ENCODE measurements at places on chromosomes 7 and 10.
A peak's percentile ranks its signal among the peaks of the same experiment; 100 is the strongest.

DNA sequence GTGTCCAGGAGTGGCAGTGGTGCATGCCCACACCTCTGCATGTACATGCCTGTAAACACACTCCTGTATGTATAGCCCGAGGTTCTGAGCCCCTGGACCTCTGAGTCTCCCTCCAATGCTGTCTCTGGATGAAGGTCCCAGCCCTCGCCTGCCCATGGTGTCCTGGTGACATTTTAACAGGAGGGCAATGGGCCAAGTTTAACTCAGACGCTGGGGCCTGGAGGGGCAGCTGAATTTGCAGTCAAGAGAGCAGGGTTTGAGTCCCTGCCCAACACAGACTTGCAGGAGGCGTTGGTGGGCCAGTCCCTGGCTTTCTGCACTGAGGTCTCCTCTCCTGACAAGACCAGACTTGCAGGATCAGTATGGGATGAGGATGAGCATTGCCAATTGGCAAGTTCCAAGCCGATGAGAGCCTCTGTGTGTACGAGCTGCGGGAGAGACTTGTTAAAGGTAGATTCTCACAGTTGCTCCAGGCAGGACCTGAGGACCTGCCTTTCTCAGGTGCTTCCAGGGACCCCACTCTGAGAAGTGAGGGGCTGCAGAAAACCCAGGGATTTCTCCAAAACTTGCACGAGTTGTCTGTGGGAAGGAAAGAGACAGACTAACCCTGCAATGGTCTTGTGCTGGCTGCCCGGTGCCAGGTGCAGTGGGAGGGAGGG, 141.9 kb downstream of the ELFN1 start:
- ATAC-seq, result no peak

GRCh38 chr10:71045204-71045809, 156.9 kb upstream of the PCBD1 start:
- ATAC-seq, result no peak

GRCh38 chr10:69865450-69865849, 63.7 kb downstream of the COL13A1 start:
- no peak for ATAC-seq

DNA sequence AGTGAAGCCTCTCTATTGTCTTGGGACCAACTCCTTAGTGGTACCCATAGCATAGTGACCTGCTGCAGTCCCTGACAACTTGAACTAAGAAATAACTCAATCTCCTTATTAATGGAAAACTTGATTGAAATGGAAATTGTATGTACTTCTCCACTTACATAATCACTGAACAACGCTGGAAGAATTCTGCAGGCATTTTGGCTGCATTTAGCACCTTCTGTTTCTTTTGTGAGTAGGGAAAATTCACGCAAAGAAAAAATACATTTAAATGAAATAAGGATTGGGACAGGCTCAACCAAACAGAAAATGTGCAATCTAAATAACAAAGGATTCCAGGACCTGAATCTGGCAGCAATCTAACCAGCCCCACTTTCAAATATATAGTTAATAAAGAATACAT, 126.9 kb upstream of the GHITM start:
- ATAC-seq, result no peak

GRCh38 chr10:96626795-96627194, 40.0 kb upstream of the TM9SF3 start:
- ATAC-seq, result no peak

- no peak for ATAC-seq
These were observed 154.2 kb downstream of the GFRA1 start for GRCh38 chr10:116118847-116119246.

DNA sequence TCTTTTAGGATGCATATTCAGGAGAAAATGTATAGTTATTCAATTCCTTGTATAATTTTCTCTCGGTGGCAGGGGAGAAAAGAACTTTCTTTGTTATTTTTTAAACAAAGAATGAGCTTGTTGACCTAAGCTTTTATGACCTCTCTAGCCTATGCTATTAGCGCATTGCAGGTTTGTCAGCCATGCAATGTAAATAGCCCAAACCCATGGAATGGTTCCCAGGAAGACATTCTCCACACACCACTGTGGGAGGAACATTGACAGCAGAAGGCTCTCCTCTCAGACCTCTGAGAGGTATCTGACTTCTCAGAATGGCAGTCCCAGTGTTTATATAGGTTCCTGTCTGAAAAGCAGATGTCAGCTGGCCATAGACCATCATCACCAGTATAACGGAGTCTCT, 19.6 kb upstream of the AGBL3 start:
- no peak for ATAC-seq

DNA sequence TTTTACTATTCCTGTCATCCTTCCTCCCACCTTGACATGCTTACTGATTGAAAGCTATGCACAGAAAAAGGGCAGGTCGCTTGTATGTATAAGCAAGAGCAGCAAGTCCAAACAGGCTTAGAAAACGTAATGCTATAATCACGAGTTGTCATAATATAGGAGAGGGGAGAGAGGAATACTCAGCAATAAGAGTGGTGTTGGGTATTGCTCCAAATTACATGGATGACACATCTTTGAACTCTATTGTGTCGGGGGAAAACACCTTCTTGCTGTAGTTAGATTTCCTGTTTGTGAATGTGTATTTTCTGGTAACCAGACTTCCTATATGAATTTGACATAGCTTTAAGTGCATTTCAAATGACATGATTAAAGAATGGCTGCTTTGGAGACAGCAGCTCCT, 7.5 kb downstream of the MET start:
- peak; percentile 87 for ATAC-seq

DNA sequence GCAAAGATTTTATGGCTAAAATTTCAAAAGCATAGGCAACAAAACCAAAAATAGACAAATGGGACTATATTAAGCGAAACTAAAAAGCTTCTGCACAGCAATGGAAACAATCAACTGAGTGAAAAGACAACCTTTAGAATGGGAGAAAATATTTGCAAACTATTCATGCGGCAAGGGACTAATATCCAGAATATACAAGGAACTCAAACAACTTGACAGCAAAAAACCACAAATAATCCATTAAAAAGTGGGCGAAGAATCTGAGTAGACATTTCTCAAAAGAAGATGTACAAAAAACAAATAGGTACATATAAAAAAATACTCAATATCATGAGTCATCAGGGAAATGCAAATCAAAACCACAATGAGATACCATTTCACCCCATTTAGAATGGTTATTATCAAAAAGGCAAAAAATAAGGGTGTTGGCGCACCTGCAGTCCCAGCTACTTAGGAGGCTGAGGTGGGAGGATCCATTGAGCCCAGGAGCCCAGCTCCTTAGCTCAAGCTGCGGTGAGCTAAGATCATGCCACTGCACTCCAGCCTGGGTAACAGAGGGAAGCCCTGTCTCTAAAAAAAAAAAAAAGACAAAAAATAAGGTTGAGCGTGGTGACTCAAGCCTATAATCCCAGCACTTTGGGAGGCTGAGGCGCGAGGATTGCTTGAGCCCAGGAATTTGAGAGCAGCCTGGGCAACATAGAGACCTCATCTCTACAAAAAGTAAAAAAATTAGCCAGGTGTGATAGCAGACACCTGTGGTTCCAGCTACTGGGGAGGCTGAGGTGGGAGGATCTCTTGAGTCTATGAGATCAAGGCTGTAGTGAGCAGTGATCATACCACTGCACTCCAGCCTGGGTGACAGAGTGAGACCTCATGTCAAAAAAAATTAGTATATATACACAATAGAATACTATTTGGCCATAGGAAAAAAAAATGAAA, 4.2 kb upstream of the CCM2 start:
- ATAC-seq, result no peak

DNA sequence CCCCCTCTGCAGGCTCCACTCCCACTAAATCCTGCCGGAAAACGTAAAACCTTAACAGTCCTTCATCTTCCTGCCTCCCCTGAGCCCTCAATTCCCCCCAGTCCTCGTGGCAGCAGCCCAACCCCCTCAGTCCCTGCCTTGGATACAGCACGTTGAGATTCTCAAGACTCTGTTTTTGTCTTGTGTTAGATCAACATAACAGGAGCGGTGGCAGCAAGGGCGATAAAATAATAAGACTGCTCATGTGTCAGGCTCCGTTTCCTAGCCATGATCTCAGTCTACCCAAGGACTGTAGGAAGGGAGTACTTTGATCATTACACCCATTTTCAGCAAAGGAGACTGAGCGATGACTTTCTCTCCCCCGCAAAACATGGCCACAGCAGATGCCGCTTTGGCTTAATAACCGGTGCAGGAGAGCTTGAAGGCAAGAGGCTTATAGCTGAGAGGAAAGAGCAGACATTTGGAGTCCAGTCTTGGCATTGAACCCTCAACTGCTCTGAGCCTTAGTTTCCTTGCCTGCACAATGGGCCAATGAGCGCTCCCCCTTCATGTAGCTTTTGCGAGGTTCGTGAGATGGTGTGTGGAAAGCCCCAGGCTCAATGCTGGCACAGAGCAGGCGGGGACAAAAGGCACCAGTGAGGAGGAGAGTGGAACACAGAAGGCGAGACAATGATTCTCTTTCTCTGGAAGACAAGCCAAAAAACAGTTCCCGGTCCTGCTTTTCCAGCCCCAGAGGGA, 42.1 kb upstream of the PCBD1 start:
- no peak for ATAC-seq

DNA sequence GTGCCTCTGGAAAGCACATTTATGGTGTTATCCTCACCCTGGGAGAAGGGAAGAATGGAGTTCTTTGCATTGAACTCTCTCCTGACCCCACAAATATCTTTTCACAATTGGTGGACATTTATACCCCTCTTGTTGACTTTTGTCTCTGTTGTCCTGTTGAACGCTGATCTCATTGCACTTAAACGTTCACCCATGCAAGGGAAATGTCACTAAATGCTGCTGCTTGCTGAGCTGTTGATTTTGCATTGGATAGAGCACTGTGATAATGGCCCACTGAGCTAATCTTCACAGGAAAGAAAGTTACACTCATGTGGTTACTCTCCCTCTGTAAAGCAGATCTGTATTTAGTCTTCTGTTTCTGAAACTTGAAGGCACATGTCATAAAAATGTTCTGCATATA, 133.4 kb downstream of the FZD1 start:
- no peak for ATAC-seq

GRCh38 chr10:4902571-4903011, 60.6 kb upstream of the AKR1C1 start:
- ATAC-seq, result peak; percentile 91

DNA sequence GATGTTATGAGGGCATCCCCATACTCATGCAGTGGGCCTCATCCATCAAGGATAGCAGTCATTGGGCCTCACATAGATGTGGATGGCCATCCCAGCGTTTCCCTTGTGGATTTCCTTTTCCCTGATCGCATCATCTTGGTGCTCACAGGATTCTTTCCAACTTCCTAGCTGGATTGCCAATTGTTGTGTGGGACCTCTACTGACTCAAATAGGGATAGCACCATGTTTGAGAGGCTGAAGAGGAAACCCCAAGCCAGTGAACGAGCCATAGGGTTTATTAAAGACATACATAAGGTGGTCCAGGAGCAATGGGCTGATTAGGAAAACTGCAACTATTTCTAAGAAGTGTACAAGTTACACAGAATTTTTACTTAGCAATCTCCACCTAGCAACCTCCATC, 21.8 kb downstream of the ASZ1 start:
- no peak for ATAC-seq

- no peak for ATAC-seq
These were observed 37.1 kb downstream of the STEAP4 start for GRCh38 chr7:88269586-88269985.

DNA sequence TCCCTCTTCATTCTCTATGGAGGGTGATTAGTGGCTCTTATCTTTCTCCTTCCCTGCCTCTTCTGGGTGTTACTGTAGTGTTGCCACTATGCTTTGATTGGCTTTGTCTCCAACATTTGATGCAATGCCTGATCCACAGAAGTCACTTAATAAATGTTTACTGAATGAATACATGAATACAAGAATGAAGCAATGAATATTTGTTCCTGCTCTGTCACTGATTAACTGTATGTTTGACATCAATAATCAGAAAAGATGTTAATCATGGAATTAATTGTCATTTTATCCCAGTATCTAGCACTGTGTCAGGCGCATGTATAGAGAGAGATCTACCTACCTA, 4.3 kb downstream of the ANK3 start:
- no peak for ATAC-seq

DNA sequence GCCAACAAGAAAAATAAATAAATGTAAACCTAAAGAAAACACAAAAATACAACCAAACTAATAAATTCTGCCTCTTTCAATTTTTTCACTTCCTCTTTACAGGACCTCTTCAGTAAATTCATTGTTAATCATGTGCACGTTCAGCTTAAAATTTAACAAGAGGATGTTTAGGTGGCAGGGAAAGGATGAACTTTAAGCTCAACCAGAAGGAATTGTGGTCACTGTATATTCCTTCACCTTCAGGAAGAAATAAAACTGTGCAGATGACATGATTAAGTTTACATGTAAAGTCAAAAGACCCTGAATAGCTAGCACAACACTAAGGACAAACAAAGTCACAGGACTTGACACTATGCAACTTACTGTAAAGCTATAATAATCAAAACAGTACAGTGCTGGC, 33.0 kb downstream of the KIF5B start:
- ATAC-seq, result no peak

- no peak for ATAC-seq
These were observed 1078.4 kb downstream of the KCNMA1 start for GRCh38 chr10:76558996-76559891.

- ATAC-seq, result no peak
These were observed 106.8 kb downstream of the GLRX3 start for GRCh38 chr10:130243015-130243414.

DNA sequence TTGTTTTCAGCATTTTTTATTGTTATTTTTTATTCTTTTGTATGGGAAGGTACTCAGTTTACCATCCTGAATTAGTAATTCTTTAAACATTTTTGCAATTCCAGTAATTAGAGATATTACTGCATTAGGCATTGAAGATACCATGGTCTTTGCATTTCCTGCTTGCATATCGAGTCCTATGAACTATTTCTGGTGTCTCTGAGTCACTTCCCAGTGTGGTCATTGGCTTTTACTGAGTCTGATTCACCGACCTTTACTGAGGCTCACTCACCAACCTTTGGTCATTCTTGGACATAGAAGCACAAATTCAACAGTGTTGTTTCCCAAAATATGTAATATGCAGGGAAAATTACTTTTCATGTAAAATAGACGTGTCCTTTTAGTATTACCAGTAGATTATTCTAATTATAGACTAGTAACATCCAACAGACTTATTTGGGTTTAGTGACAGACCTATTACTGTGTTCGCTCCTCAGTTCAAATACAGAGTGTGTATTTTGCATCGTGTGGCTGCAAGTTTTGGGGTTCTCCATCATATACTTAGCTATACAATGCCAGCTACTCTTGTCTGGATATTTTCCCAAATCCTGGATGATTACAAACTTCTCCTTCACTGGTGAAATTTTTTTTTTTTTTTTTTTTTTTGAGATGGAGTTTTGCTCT, 180.7 kb upstream of the PRSS1 start:
- peak; percentile 67 for ATAC-seq

- ATAC-seq, result no peak
These were observed 31.6 kb downstream of the ABCB5 start for GRCh38 chr7:20647036-20647435.
